ENCODE measurements at places on chromosomes 6 and 20. TPM values are rescaled to one million over a fixed set of nuclear protein-coding genes. Genes with fewer than 3 reads are reported as not detected.

The OXT gene
- total RNA-seq = not detected

The PHF3 gene
- 73.9 TPM for total RNA-seq

The TTBK1 gene
- under 0.01 TPM for total RNA-seq

The ZBP1 gene
- not detected for total RNA-seq

The TP53INP2 gene
- total RNA-seq = 8.6 TPM

All from thoracic aorta endothelial cell (primary cell).